ENCODE measurements at places on chromosomes 12 and 14.

GRCh38 chr12:95545731-95546490 lies 5.4 kb downstream of the USP44 start:
- DNase-seq: no peak

DNA sequence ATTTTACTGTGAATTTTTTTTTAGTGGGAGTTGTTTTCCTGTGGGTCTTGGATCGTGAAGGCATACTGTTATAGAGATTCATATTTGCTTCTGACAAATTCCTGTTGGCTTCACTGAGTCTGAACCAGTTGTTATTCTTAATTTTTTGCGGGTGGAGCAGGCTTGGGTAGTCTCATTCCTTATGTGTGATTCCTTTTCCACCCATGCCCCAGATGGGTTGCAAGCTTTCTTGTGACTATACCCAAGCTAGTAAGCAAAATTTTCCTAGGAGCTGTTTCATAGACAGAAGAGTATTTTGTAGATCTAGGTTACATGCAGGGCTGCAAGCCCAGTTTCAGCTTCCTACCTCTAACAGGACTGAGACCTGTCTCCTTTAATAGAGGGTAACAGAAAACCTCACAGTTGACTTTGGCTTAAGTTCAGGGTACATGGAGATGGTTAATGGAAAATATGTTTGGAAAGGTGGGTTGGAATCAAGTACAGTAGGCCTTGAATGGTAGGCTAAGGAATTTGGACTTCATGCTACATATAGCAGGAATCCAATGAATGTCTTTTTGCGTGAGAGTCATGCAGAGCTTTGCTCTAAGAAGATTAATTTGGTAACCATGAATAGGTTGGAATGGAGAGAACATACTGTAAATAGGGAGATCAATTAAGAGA lies 29.0 kb downstream of the TRMT5 start:
- no peak for DNase-seq

- no peak for DNase-seq
Measured at GRCh38 chr14:66036547-66036946, 449.6 kb upstream of the CCDC196 start.

GRCh38 chr14:61803755-61804154 lies 41.5 kb downstream of the SNAPC1 start:
- DNase-seq: no peak

Data from memory B cell (primary cell).